ENCODE measurements at places on chromosomes 16 and 17.

DNA sequence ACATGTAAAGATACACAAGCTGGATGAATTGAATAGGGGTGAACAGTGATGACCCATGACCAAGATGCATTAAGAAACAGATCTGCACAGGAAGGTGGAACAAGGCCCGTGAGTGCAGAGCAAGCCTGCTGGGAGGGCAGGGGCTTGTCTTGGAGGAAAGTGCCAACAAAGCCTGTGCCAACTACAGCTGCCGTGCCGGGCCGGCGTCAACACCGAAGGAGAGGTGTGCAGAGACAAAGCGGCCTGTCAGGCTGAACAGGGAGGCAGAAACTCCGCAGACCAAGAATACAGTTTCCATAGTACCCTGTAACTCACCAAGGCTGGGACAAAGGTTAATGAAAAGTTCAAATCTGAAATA is 46.7 kb downstream of the ANKRD11 start:
- no peak for DNase-seq

- DNase-seq, result no peak
These were observed 5.1 kb upstream of the SCNN1B start for GRCh38 chr16:23296994-23297393.

DNA sequence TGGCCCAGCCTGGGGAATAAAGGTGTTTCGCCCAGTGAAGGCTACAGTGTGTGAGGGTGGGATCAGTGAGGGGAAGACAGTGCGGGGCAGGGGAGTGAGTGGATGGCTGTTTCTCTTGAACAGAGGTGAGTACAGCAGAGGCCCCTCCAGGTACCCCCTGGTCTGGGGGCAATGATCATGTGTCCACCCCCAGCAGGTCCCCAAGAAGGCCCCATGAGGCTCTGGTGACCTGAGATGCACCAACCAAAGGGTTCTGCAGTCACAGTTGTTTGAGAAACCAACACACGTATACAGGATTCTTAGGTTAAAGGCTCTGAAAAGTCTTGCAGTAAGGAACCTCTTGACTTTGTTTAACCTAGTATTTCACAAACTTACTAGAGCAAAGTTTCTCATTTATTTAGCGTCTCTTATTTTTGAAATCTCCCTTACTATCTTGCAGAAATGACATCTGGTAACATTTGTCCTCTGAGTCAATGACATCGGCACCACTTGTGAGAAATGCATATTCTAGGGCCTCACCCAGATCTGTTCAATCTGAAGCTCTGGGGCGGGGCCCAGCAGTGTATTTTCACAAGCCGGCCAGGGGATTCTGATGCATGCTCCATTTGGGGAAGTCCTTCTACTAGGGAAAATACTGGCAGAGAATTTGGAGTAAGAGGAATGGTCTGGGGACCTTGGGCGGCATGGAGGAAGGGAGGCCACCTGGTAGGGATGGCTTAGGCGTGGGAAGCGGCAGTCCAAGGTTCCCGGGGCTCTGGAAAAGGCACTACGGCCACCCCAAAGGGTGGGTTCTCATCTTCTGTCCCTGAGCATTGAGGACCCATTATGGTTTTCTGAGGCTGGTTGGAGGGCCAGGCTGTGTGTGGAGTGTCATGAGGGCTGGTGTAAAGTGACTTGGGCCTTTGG is 217.3 kb downstream of the NTN1 start:
- no peak for DNase-seq

GRCh38 chr16:70646260-70647241 is at the start of gene IL34:
IL34 (plus strand) TSS chr16:70646559; CDS start chr16:70646948, 389 bp downstream.
- no peak for DNase-seq

DNA sequence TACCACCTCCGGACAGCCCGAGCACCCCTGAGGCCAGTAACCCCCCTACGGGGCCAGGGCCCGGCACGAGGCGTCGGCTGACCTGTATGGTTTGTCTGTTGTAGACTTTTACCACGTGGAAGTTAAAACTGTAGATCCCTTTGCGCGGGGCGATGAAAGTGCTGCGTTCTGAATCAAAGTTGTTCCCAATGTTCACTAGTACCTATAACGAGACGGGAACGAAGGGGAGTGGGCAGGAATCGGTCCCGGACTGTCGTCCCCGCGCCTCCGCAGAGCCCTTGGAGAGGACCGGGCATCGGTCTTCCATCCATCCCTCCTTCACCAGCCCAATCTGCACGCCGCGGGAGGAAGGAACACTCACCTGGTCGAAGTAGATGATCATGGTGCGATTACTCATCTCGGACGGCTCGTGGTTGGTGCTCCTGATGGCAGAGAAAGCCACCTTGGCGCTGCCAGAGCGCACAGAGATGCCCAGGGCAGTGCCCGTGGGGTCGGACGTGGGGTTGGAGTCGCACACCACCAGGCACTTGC is 732 bp downstream of the CBLN1 start:
- no peak for DNase-seq

GRCh38 chr16:56047307-56048234 is 143.7 kb upstream of the GNAO1 start:
- DNase-seq, result no peak

- DNase-seq, result no peak
These were observed 91.3 kb upstream of the SEC14L1 start for GRCh38 chr17:77049440-77049839.

DNA sequence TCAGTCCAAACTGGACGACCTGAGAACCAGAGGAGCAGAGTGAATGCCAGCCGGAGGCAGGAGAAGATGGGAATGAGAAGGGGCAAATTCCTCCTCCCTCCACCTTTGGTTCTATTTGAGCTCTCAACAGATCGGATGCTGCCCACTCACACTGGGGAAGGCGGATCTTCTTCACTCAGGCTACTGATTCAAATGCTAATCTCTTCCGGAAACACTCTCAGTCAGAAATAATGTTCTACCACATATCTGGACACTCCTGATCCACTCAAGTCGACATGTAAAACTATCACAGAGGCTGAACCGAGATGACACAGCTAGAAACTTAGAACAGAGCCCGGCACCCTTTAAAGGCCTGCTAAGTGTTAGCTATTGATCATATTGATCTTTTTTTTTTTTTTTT is 57.4 kb upstream of the GRIN2A start:
- DNase-seq, result no peak

DNA sequence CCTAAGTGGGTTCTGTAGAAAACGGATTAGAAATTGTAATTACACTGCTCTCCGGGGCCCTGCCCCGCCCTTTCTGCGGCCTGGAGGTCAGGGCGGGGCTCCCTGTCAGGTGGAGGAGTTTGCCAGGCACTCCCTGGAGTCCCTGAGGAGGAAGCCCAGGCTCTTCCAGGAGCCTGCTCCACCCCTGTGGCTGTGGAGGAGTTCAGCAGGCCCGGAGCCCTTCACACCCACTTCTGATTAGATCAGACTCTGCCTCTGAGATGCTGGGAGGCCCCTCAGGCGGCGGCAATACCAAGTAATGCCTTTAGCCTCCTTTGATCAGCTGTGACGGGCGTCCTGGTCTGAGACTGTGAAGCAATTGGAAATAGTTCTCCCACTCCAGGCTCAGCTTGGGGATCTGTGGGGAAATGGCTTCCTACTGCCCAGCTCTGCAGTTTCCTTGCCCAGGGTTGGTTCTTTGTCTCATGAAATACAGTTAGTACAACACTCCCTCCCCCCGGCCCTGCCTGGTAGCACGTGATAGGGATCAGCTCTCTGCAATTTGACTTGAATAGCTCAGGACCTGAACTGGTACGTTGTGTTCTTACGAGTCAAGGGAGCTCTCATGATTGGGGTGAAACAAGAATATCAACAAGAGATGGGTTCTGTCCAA is 22.3 kb downstream of the BAIAP2 start:
- peak; percentile 38 for DNase-seq

DNA sequence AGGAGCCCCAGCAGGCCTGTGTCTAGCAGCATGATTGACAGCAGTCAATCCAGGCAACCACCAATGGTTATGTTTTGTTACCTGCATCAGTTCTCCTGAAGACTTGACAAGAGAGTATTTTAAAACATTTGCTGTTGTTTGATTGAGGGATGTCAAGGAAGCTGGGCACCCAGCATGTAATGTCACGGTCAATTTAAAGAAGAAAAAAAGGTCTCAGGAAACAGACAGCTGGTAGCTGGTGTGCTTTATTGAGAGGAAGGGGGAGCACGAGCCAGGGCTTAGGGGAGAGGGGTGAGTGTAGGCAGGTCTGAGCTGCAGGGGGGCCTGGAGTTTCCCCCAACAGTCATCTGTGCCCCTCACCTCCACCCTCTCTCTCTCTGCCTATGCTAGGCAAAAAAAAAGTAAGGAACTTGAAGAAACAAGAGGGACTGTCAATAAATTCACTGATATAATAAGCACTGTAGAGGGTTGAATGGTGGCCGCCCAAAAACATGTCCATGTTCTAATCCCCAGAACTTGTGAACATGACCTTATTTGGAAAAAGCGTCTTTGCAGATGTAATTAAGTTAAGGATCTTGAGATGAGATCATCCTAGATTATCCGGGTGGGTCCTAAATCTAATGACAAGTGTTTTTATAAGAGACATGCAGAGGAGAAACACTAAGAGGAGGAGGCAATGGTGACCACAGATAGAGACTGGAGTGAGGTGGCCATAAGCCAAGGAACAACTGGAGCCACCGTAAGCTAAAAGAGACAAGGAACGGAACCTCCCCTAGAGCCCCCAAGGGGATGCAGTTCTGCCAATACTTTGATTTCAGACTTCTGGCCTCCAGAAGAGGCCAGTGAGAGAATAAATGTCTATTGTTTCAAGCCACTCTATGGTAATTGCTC is 14.5 kb downstream of the TSPOAP1 start:
- DNase-seq, result no peak

DNA sequence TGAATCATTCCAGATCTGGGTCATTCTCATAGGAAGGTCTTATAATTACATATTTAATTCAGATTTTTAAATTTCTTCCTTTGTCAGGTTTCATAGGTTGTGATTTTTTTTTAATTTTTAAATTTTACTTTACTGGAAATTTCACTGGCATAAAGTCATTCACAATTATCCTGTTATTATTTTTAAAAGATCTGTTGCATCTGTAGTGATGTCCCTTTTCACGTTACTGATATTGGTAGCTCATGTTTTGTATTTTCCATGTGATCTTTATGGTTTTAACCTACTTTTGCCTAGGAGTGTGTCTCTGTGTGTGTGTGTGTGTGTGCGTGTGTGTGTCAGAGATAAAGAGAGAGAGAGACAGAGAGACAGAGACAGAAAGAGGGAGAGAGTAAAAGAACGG is 216.6 kb upstream of the KCNJ16 start:
- peak; percentile 36 for DNase-seq

GRCh38 chr17:58615768-58616659 is 75.8 kb downstream of the TEX14 start:
- DNase-seq, result no peak

DNA sequence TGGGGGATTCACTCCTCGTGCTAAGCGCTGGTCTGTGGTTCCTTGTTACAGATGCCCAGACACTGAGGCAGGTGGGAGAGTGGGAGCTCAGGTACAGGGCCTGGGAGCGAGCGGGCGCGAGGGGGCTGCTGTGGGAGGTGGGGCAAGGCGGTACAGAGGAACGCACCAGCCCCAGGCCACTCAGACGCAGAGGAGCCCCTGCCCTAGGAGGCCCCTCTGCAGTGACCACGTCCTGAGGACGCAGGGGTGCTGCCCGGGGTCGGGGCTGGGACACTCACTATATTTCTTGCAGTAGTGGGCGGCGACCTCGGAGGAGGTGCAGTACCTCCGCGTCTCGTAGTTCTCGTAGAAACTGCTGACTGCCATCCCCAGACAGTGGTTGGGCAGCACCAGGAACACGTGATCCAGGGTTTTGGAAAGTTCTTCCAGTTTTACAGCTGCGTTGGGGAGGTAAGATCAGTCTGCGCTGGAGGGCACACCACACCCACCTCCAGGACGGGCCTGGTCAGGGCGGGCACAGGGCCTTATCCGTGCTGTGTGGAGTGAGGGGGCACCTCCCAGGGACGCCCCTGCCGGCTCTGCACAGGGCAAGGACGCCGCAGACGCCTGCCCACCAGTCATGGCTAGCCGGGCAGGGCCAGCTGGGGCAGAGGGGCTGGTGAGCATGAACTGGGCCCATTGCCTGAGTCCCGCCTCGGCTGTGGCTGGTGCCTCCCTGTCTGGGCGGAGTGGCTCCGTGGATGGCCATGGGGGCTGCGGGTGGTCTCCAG is 16.3 kb upstream of the RNPS1 start:
- no peak for DNase-seq
